ENCODE measurements at places on chromosomes 7 and 10. TPM values are rescaled to one million over a fixed set of nuclear protein-coding genes. Genes with fewer than 3 reads are reported as not detected.

PLA2G12B gene
- total RNA-seq: not detected

DNA sequence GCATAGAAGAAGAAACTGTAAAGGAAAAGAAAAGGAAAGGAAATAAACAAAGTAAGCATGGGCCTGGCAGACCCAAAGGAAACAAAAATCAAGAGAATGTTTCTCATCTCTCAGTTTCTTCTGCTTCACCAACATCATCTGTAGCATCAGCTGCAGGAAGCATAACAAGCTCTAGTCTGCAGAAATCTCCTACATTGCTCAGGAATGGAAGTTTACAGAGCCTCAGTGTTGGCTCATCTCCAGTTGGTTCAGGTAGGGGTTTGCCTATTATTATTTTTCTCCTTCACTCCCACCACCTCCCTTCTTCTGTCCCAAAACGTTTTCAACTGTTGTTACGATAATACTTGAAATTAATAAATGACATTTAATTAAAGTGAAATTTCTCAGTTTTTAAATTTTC, 139.6 kb downstream of the MLLT10 start:
- no peak overlapping the region for H3K27ac ChIP-seq
- no peak overlapping the region for H3K4me3 ChIP-seq
- H3K4me1 ChIP-seq: no peaks in the 10 kb centered on the region

GRCh38 chr7:155017834-155018233, 14.9 kb upstream of the PAXIP1 start:
- H3K27ac ChIP-seq: no peak overlapping the region
- H3K36me3 ChIP-seq: no peaks in the 10 kb centered on the region
- H3K4me3 ChIP-seq: no peak overlapping the region
- no peaks in the 10 kb centered on the region for H3K4me1 ChIP-seq
- no peaks in the 10 kb centered on the region for H3K27me3 ChIP-seq

DNA sequence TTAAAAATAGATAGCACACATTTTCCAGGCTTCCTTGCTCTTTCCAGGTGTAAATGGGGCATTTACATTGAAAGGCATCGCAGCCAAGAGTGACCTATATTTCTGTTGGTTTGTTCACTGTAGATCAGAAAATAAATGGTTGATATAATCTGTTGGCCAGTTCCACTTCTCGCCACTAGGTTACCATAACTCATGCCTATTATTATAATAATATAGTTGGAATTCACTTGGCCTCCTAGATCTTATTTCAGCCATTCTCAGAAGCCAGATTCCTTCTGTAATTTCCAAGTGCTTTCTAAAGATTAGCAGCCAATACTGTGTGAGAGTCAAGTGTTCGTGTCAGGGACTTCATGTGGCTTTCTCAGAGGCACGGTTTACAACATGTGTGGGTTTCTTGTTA, 179.5 kb downstream of the DNAH11 start:
- H3K4me1 ChIP-seq: no peaks in the 10 kb centered on the region
- DNase-seq: no peak
- no peak overlapping the region for H3K4me3 ChIP-seq
- H3K36me3 ChIP-seq: no peaks in the 10 kb centered on the region
- H3K27me3 ChIP-seq: no peaks in the 10 kb centered on the region
- H3K27ac ChIP-seq: no peak overlapping the region

DNA sequence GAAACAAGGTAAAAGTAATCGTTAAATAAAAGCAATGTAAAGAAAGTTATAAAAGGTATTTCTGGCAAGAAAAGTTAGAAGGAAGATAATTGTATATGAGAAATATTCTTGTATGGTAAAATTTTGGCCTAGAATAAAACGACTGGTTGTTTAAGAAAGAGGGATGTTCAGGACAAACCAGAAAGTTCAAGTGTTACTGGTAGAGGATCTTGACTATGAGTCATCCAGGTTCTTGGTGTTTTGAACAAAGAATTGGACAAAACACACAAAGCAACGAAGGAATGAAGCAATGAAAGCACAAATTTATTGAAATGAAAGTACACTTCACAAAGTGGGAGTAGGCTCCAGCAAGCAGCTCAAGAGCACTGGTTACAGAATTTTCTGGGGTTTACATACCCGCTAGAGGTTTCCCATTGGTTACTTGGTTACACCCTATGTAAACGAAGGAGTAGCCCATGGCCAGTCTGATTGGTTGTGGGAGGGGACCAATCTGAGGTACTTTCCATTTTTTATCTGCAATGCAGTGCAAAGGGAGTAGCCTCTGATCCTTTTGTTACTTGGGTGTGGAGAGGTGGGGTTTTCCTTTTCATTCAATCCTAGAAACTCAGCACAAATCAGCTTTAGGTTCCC, 22.4 kb upstream of the GARS1 start:
- no peak overlapping the region for H3K27ac ChIP-seq
- DNase-seq: no peak
- no peaks in the 10 kb centered on the region for H3K4me1 ChIP-seq
- H3K36me3 ChIP-seq: no peaks in the 10 kb centered on the region
- H3K27me3 ChIP-seq: no peaks in the 10 kb centered on the region

C10orf143 gene
- 5.1 TPM for total RNA-seq

GPR37 gene
- total RNA-seq: 69.4 TPM

DNA sequence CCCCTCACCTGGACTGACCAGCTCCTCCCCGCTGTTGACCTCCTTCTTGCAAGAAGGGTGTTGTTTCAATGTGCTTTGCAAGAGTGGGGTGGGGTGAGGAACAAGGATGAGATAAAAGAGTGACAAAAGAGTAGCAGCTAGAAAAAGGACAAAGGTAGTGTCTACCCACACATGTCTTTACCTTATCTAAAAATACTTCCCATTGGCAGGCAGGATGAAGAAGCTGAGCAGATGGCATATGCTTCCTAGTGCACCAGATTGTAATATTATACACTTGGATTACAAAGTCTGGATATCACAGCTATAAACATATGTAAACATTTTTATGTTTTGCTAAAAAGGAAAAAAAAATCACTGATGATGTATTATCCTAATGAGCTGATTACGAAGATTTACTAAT, 34.5 kb downstream of the CHN2 start:
- H3K27me3 ChIP-seq: no peaks in the 10 kb centered on the region
- DNase-seq: no peak
- no peak overlapping the region for H3K4me3 ChIP-seq

- H3K27me3 ChIP-seq: no peaks in the 10 kb centered on the region
- no peak overlapping the region for H3K27ac ChIP-seq
- H3K4me3 ChIP-seq: no peak overlapping the region
- no peak for DNase-seq
These were observed 605.4 kb downstream of the INHBA start for GRCh38 chr7:41097501-41097900.

PHYHIPL gene
- 7.0 TPM for total RNA-seq

GRCh38 chr10:11787374-11787773, 35.8 kb upstream of the PROSER2 start:
- no peak overlapping the region for H3K4me3 ChIP-seq
- H3K4me1 ChIP-seq: no peaks in the 10 kb centered on the region
- no peaks in the 10 kb centered on the region for H3K36me3 ChIP-seq
- H3K27me3 ChIP-seq: no peaks in the 10 kb centered on the region
- no peak overlapping the region for H3K27ac ChIP-seq

DNA sequence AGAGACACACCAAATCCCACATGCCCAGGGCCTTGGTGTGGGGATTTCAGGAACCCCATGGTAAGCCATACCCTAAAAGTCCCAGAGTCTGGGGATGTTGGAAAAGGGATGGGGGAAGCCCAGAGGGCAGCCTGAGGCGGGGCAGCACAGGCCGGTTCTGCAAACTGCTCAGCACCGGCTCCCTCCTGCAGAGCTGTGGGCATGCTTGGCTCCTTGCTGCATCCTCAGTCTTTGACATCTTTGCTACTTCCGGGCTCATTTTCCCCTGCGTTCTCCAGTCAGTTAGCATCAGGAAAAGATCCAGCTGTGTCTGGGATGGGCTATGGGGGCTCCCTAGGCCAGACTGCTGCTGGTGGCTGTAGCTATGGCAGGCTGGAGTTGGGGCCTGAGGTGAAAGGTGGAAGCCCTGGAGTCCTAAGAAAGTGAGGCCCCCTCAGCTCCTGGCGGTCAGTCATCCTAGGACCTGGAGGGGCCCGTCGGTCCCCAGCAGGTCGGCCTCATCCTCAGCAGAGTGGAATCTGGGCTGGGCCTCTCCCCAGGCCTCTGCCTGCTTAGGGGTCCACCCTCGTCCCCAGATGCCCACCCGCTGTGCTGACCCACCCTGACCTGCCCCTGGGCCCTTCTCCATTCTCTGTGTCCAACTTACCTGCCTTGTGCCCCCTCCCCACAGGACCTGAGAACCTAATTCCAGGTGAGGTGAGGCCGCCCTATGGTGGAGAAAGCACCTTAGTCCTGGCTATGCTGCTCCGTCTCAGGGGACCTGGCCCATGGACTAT, 9.3 kb downstream of the TBATA start:
- no peak overlapping the region for H3K27ac ChIP-seq
- no peak for DNase-seq
- no peaks in the 10 kb centered on the region for H3K36me3 ChIP-seq
- H3K4me1 ChIP-seq: no peaks in the 10 kb centered on the region

- DNase-seq: no peak
- no peaks in the 10 kb centered on the region for H3K36me3 ChIP-seq
- no peaks in the 10 kb centered on the region for H3K4me1 ChIP-seq
- no peaks in the 10 kb centered on the region for H3K27me3 ChIP-seq
These were observed 11.2 kb downstream of the SLC13A4 start for GRCh38 chr7:135716677-135717238.

GRCh38 chr7:3648276-3648675, 347.2 kb downstream of the SDK1 start:
- no peaks in the 10 kb centered on the region for H3K36me3 ChIP-seq
- H3K27ac ChIP-seq: no peak overlapping the region
- no peak overlapping the region for H3K4me3 ChIP-seq
- H3K4me1 ChIP-seq: no peaks in the 10 kb centered on the region
- no peaks in the 10 kb centered on the region for H3K27me3 ChIP-seq
- DNase-seq: no peak

KEL gene
- 61.5 TPM for total RNA-seq

- H3K27ac ChIP-seq: no peak overlapping the region
- no peaks in the 10 kb centered on the region for H3K4me1 ChIP-seq
- no peak for DNase-seq
These were observed 260.7 kb downstream of the BMPER start for GRCh38 chr7:34165927-34166550.

PRXL2A gene
- 86.0 TPM for total RNA-seq

All from prostate gland (tissue), 2 donors.